ENCODE measurements at places on chromosomes 13 and 19.

DNA sequence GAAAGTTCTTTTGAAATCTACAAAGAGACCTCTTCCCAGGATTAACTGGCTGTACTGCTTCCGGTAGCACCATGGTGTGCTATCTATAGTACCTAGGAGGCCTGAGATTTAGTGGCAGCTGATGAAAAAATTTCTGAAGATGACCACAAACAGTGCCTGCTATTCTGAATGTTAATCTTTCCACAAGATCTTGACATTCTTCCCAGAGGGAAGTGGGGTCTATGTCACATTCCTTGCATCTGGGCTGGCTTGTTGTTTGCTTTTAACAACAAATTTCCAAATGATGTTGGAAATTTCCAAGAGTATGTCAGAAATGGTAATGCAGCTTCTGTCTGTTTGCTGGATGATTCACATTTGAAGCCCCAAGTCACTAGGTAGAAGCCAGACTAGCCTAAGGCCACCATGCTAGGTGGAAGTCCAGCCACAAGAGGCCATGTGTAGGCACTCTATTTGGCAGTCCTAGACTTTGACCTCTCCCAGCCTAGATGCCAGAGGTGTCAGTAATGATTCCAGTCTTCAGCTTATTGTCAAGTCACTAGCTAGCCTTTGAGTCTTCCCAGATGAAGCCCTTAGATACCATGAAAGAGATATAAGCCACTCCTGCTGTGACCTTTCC, 22.1 kb downstream of the SPART start:
- no peak for DNase-seq

- DNase-seq = no peak
These were observed 403.4 kb downstream of the KLF5 start for GRCh38 chr13:73462241-73462640.

DNA sequence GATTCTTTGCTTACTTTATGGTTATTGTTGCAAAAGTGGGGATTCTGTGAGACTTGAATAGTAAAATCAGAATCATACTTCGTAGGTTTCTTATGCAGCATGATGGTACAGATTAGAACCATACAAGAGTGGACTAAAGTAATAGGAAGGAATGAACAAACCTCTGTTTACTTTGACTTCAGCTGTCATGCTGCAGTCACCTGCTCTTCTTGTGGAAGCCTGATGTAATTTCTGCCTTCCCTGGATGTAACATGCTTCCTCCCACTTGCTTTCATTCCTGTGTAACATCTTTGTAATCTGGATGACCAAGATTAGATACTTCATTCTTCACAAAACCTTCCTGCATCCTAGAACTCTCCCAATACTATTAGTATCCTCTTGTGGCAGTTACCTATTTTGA, 235.0 kb downstream of the PCCA start:
- no peak for DNase-seq

- peak; percentile 31 for DNase-seq
These were observed 107.6 kb upstream of the RNF113B start for GRCh38 chr13:98284679-98285078.

DNA sequence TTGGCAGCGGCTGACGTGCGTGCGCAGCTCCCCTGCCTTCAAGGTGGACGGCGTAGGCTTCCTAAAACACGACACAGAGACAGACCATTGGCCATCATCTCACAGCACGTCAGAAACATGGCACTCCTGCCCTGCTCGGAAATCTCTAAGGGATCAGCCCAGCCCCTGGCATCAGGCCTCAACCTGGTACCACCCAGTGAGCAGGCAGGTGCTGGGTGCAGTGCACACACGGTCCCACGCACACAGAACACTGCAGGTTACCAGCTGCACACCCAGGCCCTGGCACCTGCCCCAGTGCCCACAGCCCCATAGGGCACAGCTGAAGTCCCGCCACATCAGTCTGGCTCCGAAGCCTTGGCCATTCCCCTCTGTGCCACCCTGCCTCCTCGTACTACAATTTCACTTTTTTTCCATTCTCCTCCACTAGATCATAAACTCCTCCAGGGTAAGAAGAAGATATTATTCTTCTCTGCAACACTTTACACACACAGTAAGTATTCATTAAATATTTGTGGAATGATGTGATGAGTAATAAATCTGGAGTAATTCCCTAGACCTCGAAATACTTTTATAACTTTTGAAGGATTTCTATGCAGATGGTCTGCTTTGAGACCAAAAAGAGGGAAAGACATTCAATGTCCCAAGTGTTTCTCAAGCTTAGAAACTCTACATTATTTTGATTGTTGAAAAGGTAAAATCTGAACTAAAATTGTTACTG, 156.4 kb downstream of the COL4A1 start:
- no peak for DNase-seq

- DNase-seq = no peak
These were observed 166.7 kb upstream of the TSHZ3 start for GRCh38 chr19:31515931-31516330.
